ENCODE measurements at places on chromosomes 5 and 9. TPM values are rescaled to one million over a fixed set of nuclear protein-coding genes. Genes with fewer than 3 reads are reported as not detected.

The PCDH1 gene
- 19.9 TPM for total RNA-seq

The ANKRD34B gene
- total RNA-seq = not detected

The OBP2B gene
- total RNA-seq = not detected

The SHOC1 gene
- not detected for total RNA-seq

The PCDHB15 gene
- 7.6 TPM for total RNA-seq

The PTGDS gene
- 1,059 TPM for total RNA-seq

The CDHR2 gene
- total RNA-seq = not detected

The WHRN gene
- total RNA-seq = 4.5 TPM

The CTXN3 gene
- not detected for total RNA-seq

The WWC1 gene
- 3.3 TPM for total RNA-seq

The DENND1A gene
- total RNA-seq = 19.8 TPM

The SLIT3 gene
- total RNA-seq = 16.6 TPM

The HCN1 gene
- total RNA-seq = 17.4 TPM

The DRD1 gene
- not detected for total RNA-seq

The C9orf85 gene
- total RNA-seq = 17.7 TPM

The IGFBPL1 gene
- total RNA-seq = 0.60 TPM
